ENCODE measurements at places on chromosomes 1 and 21.

- H3K4me3 ChIP-seq: no peak overlapping the region
- no peak for DNase-seq
- no peaks in the 10 kb centered on the region for H3K27me3 ChIP-seq
- peaks cover 92% of the 10 kb centered on the region for H3K36me3 ChIP-seq
Measured at GRCh38 chr1:17631410-17631809, 91.9 kb downstream of the ARHGEF10L start.

- no peaks in the 10 kb centered on the region for H3K27me3 ChIP-seq
- H3K4me1 ChIP-seq: peaks cover 28% of the 10 kb centered on the region
- no peak overlapping the region for H3K27ac ChIP-seq
- no peaks in the 10 kb centered on the region for H3K36me3 ChIP-seq
- no peak overlapping the region for H3K4me3 ChIP-seq
Measured at GRCh38 chr21:17051054-17051453, 461.8 kb upstream of the CXADR start.

GRCh38 chr1:77319036-77319705 lies 37.4 kb downstream of the AK5 start:
- no peak overlapping the region for H3K4me3 ChIP-seq
- no peaks in the 10 kb centered on the region for H3K36me3 ChIP-seq
- no peak for DNase-seq
- H3K27me3 ChIP-seq: no peaks in the 10 kb centered on the region
- H3K27ac ChIP-seq: no peak overlapping the region

- no peak overlapping the region for H3K27ac ChIP-seq
- H3K36me3 ChIP-seq: no peaks in the 10 kb centered on the region
- H3K4me3 ChIP-seq: no peak overlapping the region
- no peak for DNase-seq
Measured at GRCh38 chr1:40353082-40353481, 20.4 kb upstream of the SMAP2 start.

DNA sequence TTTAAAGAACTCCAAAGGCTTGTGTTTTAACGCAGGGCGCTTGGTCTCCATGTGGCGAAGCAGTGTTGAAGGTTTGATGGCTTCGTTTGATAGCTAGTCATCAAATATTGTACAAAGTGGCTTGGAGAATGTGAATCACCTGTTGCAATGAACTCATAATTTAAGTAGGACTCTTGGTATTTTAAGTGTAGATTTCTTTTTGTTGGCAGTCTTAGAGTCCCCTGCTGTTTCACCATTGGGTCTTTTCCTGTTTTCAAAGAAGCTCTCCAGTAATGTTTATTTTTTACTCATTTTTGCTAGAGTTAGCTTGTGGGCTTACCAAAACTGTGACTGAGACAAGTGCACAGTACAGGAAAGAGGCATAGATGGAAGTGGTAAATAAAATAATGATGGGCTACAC lies 26.2 kb downstream of the RASAL2 start:
- H3K27ac ChIP-seq: no peak overlapping the region
- H3K27me3 ChIP-seq: no peaks in the 10 kb centered on the region
- H3K4me1 ChIP-seq: no peaks in the 10 kb centered on the region
- no peaks in the 10 kb centered on the region for H3K36me3 ChIP-seq
- no peak for DNase-seq

- no peak for DNase-seq
- no peaks in the 10 kb centered on the region for H3K4me1 ChIP-seq
- no peaks in the 10 kb centered on the region for H3K27me3 ChIP-seq
- no peaks in the 10 kb centered on the region for H3K36me3 ChIP-seq
- no peak overlapping the region for H3K27ac ChIP-seq
Measured at GRCh38 chr1:75514270-75514669, 96.6 kb downstream of the SLC44A5 start.

GRCh38 chr1:174114788-174115448 lies 44.4 kb upstream of the RABGAP1L start:
- no peaks in the 10 kb centered on the region for H3K27me3 ChIP-seq
- H3K4me3 ChIP-seq: no peak overlapping the region
- H3K4me1 ChIP-seq: no peaks in the 10 kb centered on the region
- no peak overlapping the region for H3K27ac ChIP-seq
- H3K36me3 ChIP-seq: no peaks in the 10 kb centered on the region

GRCh38 chr1:2378441-2378851 lies 12.9 kb downstream of the MORN1 start:
- no peak for DNase-seq
- no peak overlapping the region for H3K27ac ChIP-seq
- H3K4me1 ChIP-seq: no peaks in the 10 kb centered on the region
- no peaks in the 10 kb centered on the region for H3K36me3 ChIP-seq

GRCh38 chr1:77433934-77434333 lies 152.1 kb downstream of the AK5 start:
- no peaks in the 10 kb centered on the region for H3K36me3 ChIP-seq
- H3K4me1 ChIP-seq: no peaks in the 10 kb centered on the region
- H3K4me3 ChIP-seq: no peak overlapping the region
- no peak overlapping the region for H3K27ac ChIP-seq
- H3K27me3 ChIP-seq: no peaks in the 10 kb centered on the region
- no peak for DNase-seq

DNA sequence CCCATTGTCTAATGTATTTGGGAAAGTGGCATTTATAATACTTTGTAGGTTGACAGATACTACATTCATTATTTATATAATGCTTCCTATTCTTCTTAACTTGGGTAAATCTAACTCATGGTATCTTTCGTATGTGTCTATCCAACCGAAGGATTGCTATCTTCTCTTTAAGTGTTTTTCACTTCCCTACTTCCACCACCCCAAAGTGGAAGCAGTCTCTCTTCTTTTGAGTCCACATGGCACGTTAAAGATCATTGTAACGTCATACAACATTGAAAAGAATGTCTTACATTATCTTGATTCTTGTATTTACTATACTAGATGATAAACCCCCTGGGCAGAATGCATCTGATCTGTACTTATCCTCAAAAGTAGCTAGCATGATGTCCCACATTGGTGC lies 21.2 kb downstream of the ATP1A1 start:
- no peaks in the 10 kb centered on the region for H3K4me1 ChIP-seq
- H3K4me3 ChIP-seq: no peak overlapping the region
- no peaks in the 10 kb centered on the region for H3K27me3 ChIP-seq
- H3K36me3 ChIP-seq: peaks cover 100% of the 10 kb centered on the region
- DNase-seq: no peak
- H3K27ac ChIP-seq: no peak overlapping the region

- peak; percentile 69 for DNase-seq
- peaks cover 58% of the 10 kb centered on the region for H3K4me1 ChIP-seq
- no peaks in the 10 kb centered on the region for H3K36me3 ChIP-seq
- H3K27ac ChIP-seq: peak overlapping the region; percentile 99
- no peaks in the 10 kb centered on the region for H3K27me3 ChIP-seq
- peak overlapping the region; percentile 50 for H3K4me3 ChIP-seq
Measured at GRCh38 chr1:150560011-150560438, 10.8 kb downstream of the ADAMTSL4 start.

- H3K27me3 ChIP-seq: no peaks in the 10 kb centered on the region
- H3K36me3 ChIP-seq: no peaks in the 10 kb centered on the region
- no peak overlapping the region for H3K4me3 ChIP-seq
- DNase-seq: no peak
- no peaks in the 10 kb centered on the region for H3K4me1 ChIP-seq
Measured at GRCh38 chr1:25018943-25019336, 88.9 kb upstream of the RUNX3 start.

DNA sequence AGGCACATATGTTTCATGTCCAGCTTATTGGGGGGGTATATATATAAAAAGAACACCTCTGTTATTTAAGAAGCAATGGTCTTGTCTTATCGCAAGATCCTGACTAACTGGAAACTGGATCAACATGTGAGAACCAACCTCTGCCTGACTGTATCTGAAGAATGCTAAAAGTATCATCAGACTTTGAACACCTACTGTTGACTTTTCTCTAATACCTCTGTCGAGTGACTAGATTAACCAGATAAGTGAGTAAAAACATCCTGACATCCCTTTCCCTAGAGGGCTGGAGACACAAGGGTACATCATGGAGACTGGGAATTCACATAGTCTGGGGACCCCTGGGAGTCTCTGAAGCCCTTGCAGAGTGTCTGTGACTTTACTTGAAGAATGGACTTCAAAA lies 26.3 kb upstream of the PIGC start:
- DNase-seq: no peak
- H3K27me3 ChIP-seq: no peaks in the 10 kb centered on the region
- no peak overlapping the region for H3K4me3 ChIP-seq
- H3K27ac ChIP-seq: no peak overlapping the region

- H3K4me1 ChIP-seq: no peaks in the 10 kb centered on the region
- DNase-seq: no peak
- no peaks in the 10 kb centered on the region for H3K36me3 ChIP-seq
- no peak overlapping the region for H3K4me3 ChIP-seq
- H3K27ac ChIP-seq: no peak overlapping the region
Measured at GRCh38 chr1:58396150-58396549, 150.4 kb downstream of the OMA1 start.

DNA sequence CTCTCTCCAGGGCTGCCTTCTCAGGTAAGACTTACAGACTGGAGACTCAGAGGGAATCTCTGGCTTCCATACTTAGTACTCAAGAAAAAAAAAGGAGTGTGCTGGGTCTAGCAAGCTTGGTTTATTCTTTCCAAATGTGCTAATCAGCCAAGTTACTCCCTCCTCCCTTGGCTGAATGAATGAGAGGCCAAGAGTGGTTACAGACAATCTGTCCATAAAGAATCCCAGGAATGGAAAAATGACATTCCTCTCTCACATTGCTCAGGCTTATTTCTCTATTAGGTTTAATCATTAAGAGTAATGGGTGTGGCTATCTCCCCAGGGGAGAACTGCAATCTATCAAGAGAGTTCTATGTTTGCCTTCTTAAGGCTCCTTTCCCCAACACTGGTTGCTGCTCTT lies 547.3 kb upstream of the PLXNA2 start:
- H3K27me3 ChIP-seq: no peaks in the 10 kb centered on the region
- H3K36me3 ChIP-seq: no peaks in the 10 kb centered on the region
- no peak overlapping the region for H3K27ac ChIP-seq
- no peaks in the 10 kb centered on the region for H3K4me1 ChIP-seq

DNA sequence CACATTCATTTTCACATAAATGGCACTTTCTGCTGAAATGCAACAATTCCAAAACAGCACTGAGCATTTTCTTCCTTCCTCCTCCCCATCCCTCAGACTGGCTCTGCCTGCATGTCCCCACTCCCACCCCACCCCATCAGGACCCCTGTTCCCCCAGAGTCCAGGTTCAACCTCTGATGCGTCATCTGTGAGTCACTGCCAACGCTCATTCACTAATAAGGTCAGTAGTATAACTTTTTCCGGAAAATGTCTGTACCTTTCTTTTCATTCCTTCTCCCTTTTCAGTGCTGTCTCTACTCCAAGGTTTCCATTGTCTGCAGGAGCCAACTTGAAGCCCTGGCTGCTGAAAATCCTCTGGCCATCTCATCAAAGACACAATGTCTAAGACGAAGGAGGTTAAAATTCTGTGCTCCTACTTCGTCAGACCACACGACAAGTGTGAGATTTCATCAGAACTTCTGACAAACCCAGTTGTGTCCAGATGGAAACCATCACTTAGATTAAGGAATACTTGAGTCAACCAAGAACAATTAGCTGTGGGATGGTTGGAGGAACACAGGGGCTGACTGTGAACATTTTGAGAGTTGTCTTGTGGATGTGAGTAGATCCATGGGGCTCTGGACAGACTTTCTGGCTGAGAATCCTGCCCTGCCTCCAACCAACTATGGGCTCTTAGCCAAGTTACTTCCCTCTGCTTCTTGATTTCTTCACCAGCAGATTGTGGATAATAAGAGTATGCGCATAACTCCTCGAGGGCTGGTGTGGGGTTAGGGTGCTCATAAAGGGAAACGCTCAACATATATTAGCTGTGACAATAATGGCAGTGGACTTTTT lies 35.6 kb upstream of the UTS2 start:
- DNase-seq: no peak
- H3K27ac ChIP-seq: no peak overlapping the region
- no peaks in the 10 kb centered on the region for H3K36me3 ChIP-seq
- H3K27me3 ChIP-seq: peaks cover 41% of the 10 kb centered on the region

DNA sequence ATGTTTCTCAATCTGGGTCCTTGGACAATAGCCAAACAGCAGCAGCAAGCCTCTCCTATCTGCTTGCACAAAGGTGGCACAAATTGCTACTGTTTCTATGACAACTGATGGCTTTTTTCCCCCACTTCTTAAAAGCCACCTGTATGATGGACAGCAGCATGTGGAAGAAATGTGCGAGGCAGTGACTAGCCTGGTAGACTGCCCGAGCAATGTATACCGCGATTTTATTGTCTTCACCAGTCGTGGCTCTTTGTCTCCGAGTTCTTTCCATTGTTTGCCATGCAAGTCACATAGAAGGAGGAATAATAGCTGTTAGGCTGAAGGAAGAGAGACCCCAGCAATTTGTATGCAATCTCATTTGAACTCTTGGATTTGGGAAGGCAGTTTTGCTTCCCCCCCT lies 79.4 kb downstream of the S1PR1 start:
- no peaks in the 10 kb centered on the region for H3K36me3 ChIP-seq
- H3K27ac ChIP-seq: no peak overlapping the region

- DNase-seq: no peak
- H3K36me3 ChIP-seq: no peaks in the 10 kb centered on the region
- no peak overlapping the region for H3K27ac ChIP-seq
- no peak overlapping the region for H3K4me3 ChIP-seq
- no peaks in the 10 kb centered on the region for H3K27me3 ChIP-seq
Measured at GRCh38 chr1:176444286-176444685, 18.7 kb upstream of the PAPPA2 start.

GRCh38 chr1:68426594-68426993 lies 23.2 kb downstream of the RPE65 start:
- H3K36me3 ChIP-seq: no peaks in the 10 kb centered on the region
- H3K27ac ChIP-seq: no peak overlapping the region
- H3K4me3 ChIP-seq: no peak overlapping the region
- H3K4me1 ChIP-seq: no peaks in the 10 kb centered on the region

GRCh38 chr1:56803561-56804156 lies 15.5 kb downstream of the FYB2 start:
- H3K27ac ChIP-seq: no peak overlapping the region
- no peak overlapping the region for H3K4me3 ChIP-seq
- H3K36me3 ChIP-seq: no peaks in the 10 kb centered on the region

GRCh38 chr1:21579791-21580190 lies 70.6 kb downstream of the ALPL start:
- no peak overlapping the region for H3K27ac ChIP-seq
- peaks cover 7% of the 10 kb centered on the region for H3K27me3 ChIP-seq

- no peak overlapping the region for H3K4me3 ChIP-seq
- no peak for DNase-seq
- H3K27ac ChIP-seq: no peak overlapping the region
- H3K27me3 ChIP-seq: no peaks in the 10 kb centered on the region
Measured at GRCh38 chr1:23345920-23346319, 1.8 kb upstream of the HNRNPR start.
